ENCODE measurements at places on chromosomes 5 and 9.
A peak's percentile ranks its signal among the peaks of the same experiment; 100 is the strongest.

DNA sequence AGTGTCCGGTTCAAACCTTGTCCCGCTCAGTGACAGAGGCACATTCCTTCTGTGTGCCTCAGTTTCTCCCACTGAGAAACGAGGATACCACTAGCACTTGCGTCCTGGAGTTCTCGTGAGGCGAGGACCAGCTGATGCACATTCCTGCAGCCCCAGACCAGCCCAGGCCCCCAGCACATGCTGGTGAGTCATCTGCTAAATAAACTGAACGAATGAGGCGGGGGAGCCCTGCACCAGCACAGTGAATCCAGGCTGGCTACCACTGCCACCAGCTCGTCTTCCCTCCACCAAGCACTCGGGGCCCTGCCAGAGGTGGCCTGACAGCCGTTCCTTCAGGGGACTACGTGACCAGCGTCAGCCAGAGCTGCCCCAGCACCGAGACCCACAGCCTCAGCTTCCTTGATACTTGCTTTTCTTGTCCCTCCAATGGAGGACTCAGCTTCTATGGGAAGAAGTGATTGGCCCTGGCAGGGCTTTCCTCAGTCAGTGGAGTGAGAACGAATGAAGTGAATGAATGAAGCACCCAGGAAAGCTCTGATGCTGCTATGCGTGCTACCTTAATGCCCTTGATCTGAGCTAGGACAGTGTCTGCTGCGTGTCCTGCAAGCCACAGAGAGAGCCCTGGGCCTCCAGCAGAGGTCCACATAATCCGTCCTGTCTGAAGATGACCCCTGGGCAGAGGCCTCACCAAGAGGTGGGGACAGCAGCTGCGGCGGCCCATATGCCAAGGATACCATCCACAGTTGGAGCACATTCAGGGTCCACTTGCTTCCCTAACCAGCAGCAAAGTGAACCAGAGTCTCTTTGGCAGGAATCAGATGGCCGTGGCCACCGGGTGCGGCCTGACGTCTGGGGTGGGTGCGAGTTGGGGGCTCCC, 13.5 kb upstream of the BARX1 start:
- H3K4me3 ChIP-seq, result no peak overlapping the region
- H3K4me1 ChIP-seq, result peaks cover 2% of the 10 kb centered on the region
- H3K27ac ChIP-seq, result no peak overlapping the region

DNA sequence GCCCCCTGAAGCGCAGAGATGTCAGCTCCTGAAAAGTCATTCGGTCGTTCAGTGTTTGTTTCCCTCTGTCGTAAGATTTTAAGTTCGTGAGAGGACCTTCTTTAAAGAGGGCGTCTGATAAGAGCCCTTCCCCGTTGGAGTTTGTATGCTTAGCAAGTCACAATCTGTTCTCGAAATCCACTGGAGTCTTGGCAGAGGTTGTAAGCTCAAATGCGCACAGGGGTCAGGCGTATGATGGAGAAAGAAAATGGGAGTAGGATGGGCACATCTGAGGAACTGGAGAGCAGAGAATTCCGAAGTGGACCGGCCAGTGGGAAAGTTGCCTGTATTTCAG, 710 bp downstream of the HSD17B4 start:
- H3K36me3 ChIP-seq, result no peaks in the 10 kb centered on the region
- DNase-seq, result no peak
- H3K4me1 ChIP-seq, result no peaks in the 10 kb centered on the region
- H3K4me3 ChIP-seq, result peak overlapping the region; percentile 94
- H3K27me3 ChIP-seq, result no peaks in the 10 kb centered on the region
- peak overlapping the region; percentile 65 for H3K27ac ChIP-seq

DNA sequence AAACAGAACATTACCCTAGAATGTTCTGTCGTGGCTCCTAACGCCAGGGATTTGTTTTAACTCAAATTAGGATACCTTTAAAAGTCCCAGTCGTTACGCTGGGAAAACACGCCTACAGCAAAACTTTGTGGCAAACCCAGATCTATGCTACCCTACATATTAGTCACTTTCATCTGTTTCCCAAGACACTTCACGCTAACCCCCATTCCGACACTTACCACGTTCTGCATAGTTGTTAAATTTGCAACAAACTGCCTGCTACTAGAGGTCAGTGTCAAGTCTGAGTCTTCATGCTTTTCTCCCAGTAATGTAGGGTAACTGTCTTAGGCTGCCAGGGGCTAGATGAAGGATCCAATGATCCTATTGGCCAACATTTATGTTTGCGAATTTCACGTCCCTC, 140.3 kb downstream of the RASEF start:
- H3K27me3 ChIP-seq, result no peaks in the 10 kb centered on the region
- H3K4me3 ChIP-seq, result no peak overlapping the region
- no peaks in the 10 kb centered on the region for H3K36me3 ChIP-seq
- H3K4me1 ChIP-seq, result peaks cover 2% of the 10 kb centered on the region

DNA sequence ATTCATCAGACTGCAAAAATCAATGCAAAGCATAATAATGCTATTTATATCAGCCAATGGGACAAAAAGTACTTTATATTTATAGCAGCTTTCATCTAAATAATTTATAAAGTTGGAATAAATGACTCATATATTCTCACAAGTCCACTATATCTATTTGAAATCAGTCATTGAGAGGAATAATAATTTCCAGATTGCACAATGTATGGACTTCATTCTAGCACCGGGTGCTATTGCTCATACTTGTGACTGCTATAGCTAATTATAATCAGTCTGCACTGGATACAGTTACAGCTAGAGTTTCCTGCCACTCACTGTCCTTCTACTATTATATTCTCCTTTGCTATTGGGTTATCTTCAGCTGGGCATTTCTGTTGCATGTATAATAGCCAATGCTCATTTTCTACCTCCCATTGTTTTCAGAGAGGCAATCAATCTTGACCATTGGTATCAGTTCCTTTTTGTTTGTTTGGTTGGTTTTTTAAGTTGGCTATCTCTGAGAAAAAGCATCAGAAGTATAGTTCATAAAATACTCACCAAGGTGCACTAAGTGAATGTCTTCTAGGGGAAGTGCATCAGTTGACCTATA, 1.9 kb downstream of the CDH18 start:
- no peak for DNase-seq
- H3K36me3 ChIP-seq, result no peaks in the 10 kb centered on the region
- no peak overlapping the region for H3K4me3 ChIP-seq

DNA sequence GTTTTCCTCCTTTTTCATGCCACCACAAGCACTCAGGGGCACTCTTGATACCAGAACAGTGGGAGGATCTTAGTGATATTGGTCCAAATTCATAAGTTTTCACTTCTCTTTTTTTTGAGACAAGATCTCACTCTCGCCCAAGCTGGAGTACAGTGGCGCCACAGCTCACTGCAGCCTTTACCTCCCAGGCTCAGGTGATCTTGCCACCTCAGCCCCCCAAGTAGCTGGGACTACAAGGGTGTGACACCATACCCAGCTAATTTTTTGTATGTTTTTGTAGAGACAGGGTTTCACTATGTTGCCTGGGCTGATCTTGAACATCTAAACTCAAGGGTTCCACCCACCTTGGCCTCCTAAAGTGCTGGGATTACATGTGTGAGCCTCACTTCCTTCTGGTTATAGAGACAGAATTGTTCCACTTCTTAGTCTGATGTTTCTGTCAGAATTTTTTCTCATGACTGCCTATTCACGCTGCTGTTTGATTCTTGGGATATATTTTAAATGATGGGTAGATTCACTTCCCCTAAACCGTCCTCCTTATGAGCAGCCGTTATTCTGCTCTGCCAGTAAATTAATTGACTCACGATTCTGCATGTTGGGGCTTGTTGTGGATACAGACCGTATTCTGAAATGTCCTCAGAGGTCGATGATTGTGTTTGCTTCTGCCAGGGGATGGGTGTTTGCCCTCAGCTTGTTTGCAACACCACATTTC, 30.8 kb downstream of the MTAP start:
- H3K27me3 ChIP-seq, result no peaks in the 10 kb centered on the region
- no peaks in the 10 kb centered on the region for H3K4me1 ChIP-seq
- H3K27ac ChIP-seq, result no peak overlapping the region

- no peaks in the 10 kb centered on the region for H3K27me3 ChIP-seq
- no peak for DNase-seq
- no peak overlapping the region for H3K27ac ChIP-seq
- no peak overlapping the region for H3K4me3 ChIP-seq
Observed at GRCh38 chr9:19782005-19782404, 6.8 kb downstream of the SLC24A2 start.

DNA sequence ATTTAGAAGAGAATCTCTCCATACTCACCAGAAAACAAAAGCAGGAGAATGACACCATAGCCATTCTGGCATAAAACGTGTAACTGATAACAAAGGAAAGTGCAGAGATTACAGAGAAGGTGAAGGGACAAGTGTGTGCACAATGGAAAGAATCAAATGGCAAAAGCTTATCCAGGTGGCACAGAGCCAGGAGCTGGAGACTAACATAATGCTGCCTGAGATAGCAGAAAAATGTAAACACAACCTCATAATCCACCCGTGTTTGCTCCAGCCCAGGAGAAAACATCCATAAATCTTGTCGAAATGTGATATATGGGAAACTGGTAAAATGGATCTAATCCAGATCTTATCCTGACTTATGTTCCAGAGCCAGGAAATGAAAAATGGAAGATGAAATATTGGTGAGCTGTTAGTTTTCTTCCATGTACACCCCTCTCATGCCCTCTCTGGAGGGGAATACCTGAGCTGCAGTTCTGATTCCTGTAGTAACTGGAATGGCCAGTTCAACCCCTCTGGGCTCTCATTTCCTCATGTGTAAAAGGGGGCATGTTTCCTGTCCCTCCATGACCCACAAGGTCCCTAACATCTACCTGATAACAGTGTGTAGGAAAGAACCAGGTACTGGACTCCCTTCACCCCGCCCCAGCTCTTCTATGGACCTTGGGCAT, 212.3 kb upstream of the DAPK1 start:
- H3K4me1 ChIP-seq, result peaks cover 7% of the 10 kb centered on the region
- no peak for DNase-seq
- no peak overlapping the region for H3K27ac ChIP-seq
- H3K36me3 ChIP-seq, result no peaks in the 10 kb centered on the region

- H3K27ac ChIP-seq, result no peak overlapping the region
- H3K36me3 ChIP-seq, result no peaks in the 10 kb centered on the region
- no peaks in the 10 kb centered on the region for H3K4me1 ChIP-seq
- no peak for DNase-seq
- H3K27me3 ChIP-seq, result no peaks in the 10 kb centered on the region
- no peak overlapping the region for H3K4me3 ChIP-seq
Observed at GRCh38 chr5:8350644-8351339, 481.8 kb downstream of the MTRR start.

GRCh38 chr5:10756549-10756948, 4.5 kb downstream of the DAP start:
- no peak overlapping the region for H3K27ac ChIP-seq
- H3K4me3 ChIP-seq, result no peak overlapping the region
- H3K4me1 ChIP-seq, result peaks cover 12% of the 10 kb centered on the region

GRCh38 chr9:102087141-102087540, 348.7 kb upstream of the GRIN3A start:
- no peak overlapping the region for H3K4me3 ChIP-seq
- H3K36me3 ChIP-seq, result no peaks in the 10 kb centered on the region
- H3K27ac ChIP-seq, result no peak overlapping the region
- no peaks in the 10 kb centered on the region for H3K27me3 ChIP-seq
- DNase-seq, result no peak

DNA sequence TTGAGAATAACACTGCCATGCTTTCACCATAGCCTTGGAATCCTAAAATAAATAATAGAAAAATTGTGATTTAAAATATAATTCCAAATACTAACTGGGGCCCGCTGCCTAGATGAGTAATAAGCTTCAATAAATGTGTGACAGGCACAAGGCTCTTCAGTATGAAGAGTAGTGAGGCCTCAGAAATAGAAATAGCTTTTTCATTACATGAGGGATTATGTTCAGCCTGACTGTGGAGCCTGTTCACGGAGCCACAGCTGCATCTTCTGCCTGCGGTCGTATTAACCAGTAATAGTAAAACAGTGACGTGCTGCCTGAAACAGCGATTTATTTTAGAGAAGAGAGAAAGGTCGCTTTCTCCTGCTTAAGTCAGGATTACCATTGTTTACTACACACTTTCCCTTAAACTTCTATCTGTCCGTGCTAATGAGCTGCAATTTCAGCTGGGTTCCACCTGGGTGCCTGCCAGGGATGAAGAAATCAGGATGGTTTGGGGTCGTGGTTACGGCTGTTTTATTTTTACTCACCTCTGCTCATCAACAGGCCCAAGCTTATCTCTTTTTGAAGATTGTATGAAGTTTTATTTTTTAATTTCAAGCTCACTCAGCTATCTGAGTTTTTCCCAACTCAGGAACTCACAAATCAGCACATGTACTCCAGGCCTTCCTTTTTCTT, 284.9 kb upstream of the WWC1 start:
- no peaks in the 10 kb centered on the region for H3K36me3 ChIP-seq
- H3K27me3 ChIP-seq, result no peaks in the 10 kb centered on the region
- DNase-seq, result no peak
- no peak overlapping the region for H3K27ac ChIP-seq

- no peaks in the 10 kb centered on the region for H3K27me3 ChIP-seq
- peak; percentile 18 for DNase-seq
- H3K4me1 ChIP-seq, result no peaks in the 10 kb centered on the region
- no peak overlapping the region for H3K4me3 ChIP-seq
- H3K36me3 ChIP-seq, result no peaks in the 10 kb centered on the region
Observed at GRCh38 chr5:35853631-35854030, 3.1 kb upstream of the IL7R start.

DNA sequence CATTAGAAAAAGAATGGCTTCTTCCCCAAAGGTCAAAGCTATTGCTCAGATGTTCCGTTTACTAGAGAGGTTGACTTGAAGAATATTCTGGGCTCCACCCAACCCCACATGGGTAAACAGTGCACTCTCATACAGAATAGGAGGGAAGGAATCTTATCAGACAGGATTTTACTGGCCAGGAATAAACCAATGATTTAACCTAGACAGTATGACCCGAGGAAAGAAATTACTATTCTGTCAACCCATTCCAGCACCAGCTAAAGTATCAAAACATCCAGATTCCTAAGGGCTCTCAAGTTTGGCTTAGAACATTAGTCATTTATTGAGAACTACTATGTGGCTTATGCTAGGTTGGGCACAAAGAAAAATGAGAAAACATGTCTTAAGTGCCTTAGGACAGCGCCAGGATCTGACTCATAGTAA, 493.6 kb upstream of the KLF4 start:
- H3K4me1 ChIP-seq, result no peaks in the 10 kb centered on the region
- H3K4me3 ChIP-seq, result no peak overlapping the region
- DNase-seq, result no peak
- H3K27me3 ChIP-seq, result no peaks in the 10 kb centered on the region
- no peak overlapping the region for H3K27ac ChIP-seq

- peaks cover 11% of the 10 kb centered on the region for H3K4me1 ChIP-seq
- DNase-seq, result peak; percentile 53
- no peaks in the 10 kb centered on the region for H3K27me3 ChIP-seq
- no peak overlapping the region for H3K4me3 ChIP-seq
Observed at GRCh38 chr5:91329283-91329682, 53.8 kb downstream of the ARRDC3 start.

GRCh38 chr5:32387841-32388240, 56.7 kb downstream of the ZFR start:
- H3K27ac ChIP-seq, result no peak overlapping the region
- no peaks in the 10 kb centered on the region for H3K4me1 ChIP-seq
- H3K36me3 ChIP-seq, result peaks cover 24% of the 10 kb centered on the region
- no peak for DNase-seq
- H3K4me3 ChIP-seq, result no peak overlapping the region
- H3K27me3 ChIP-seq, result no peaks in the 10 kb centered on the region
